ENCODE measurements at places on chromosomes 7 and 10. TPM values are rescaled to one million over a fixed set of nuclear protein-coding genes. Genes with fewer than 3 reads are reported as not detected.

DNA sequence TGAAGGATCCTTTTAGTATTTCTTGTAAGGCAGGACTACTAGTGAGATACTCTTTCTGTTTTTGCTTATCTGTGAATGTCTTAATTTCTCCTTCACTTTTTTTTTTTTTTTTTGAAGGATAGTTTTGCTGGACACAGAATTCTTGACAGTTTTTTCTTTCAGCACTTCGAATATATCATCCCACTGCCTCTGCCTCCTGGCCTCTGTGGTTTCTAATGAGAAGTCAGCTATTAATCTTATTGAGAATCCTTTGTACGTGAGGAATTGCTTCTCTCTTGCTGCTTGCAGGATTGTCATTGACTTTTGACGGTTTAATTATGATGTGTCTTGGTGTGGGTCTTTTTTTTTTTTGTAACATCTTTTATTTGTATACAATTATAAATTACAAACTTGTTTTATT is 12.6 kb upstream of the WAC start:
- no peak for DNase-seq

- no peak for DNase-seq
Observed at GRCh38 chr7:44132039-44132438, 8.7 kb upstream of the POLD2 start.

GRCh38 chr10:101446947-101447346 is 93.0 kb downstream of the BTRC start:
- no peak for DNase-seq

- no peak for DNase-seq
Observed at GRCh38 chr7:134331393-134331792, 14.7 kb upstream of the SLC35B4 start.

- no peak for DNase-seq
Observed at GRCh38 chr10:86225103-86225782, 141.4 kb downstream of the GRID1 start.

- no peak for DNase-seq
Observed at GRCh38 chr7:5217396-5217795, 27.4 kb downstream of the WIPI2 start.

The EGR2 gene
- not detected for total RNA-seq

The SEMA4G gene
- total RNA-seq: 94.0 TPM

The TDRD1 gene
- total RNA-seq: 0.14 TPM

The PNLIPRP3 gene
- total RNA-seq: 0.79 TPM
